ENCODE measurements at places on chromosomes 12 and 14.

DNA sequence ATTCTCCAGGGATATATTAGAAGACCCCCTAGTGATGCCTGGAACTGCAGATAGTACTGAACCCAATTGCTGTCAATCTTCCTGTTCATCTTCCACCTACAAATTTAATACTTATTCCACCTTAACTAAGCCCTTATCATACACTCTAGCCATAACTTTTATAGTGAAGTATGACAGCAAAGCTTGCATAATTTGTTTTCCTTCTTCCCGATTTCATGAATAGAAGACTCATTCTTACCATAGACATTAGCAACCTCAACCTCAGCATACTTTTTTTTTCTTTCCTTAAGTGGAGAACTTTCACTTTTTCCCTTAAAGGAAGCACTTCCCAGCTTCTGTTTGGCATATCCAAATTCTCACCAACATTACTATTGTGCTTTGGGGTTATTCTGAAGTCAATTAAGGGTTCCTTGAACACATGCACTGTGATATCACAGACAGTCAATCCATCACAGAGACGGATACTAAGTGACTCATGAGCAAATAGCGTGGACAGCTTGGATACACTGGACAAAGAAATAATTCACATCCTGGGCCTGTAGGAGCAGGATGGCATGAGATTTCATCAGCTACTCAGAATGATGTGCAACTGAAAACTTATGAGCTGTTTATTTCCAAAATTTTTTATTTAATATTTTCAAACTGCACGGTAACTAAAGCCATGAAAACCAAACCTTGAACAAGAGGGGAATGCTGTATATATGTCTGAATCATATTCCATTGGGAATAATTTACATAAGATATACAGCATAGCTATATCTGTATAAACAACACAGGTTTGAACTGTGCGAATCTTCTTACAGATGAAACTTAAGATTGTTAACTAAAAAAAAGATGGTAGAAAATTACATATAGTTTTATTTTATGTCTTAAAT lies 63.9 kb downstream of the SYT1 start:
- peak; percentile 64 for DNase-seq

GRCh38 chr12:103279444-103279843 lies 216.3 kb downstream of the C12orf42 start:
- no peak for DNase-seq

DNA sequence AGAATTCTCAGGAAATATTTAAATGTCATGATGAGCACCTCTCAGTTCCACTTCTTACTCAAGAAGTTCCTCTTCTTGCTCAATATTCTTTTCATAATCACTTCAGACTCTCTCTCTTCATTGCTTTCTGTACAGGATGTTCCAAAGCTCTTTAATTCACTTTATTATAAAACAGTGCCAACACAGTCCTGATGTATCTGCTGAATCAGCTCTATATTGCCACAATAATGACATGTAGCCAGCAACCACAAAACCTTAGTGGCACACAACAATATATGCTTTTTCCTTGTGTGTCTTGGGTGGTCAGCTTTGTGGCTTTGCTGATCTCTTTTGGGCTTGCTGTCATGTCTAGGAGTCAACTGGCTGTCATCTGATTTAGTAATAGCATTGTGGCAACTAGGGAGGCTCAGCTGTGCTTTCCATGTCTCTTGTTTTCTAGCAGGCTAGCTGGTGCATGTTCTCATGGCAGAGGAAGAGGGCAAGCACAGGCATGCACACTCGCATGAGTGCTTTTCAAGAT lies 52.8 kb upstream of the SLC2A13 start:
- no peak for DNase-seq

DNA sequence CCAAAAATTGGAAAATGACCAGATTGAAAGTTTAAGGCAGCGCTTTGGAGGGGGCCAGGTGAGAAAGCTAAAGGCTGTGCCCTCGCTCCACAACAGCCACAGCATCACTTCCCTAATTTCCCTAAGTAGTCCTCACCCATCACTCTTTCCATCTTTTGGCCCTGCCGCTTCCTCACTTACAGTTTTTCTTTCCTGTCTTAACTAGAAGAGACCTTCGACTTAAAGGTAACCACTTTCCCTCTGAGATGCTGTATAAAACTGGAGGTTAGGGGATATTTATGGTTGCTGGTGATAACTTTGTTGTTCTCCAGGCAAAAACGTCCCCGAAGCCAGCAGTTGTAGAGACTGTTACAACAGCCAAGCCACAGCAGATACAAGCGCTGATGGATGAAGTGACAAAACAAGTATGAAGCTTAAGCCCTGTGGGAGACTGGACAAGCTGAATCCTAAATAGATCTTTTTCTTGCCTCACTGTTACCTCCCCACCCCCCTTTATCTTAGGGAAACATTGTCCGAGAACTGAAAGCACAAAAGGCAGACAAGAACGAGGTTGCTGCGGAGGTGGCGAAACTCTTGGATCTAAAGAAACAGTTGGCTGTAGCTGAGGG lies 4.3 kb downstream of the DDIT3 start:
- no peak for DNase-seq

DNA sequence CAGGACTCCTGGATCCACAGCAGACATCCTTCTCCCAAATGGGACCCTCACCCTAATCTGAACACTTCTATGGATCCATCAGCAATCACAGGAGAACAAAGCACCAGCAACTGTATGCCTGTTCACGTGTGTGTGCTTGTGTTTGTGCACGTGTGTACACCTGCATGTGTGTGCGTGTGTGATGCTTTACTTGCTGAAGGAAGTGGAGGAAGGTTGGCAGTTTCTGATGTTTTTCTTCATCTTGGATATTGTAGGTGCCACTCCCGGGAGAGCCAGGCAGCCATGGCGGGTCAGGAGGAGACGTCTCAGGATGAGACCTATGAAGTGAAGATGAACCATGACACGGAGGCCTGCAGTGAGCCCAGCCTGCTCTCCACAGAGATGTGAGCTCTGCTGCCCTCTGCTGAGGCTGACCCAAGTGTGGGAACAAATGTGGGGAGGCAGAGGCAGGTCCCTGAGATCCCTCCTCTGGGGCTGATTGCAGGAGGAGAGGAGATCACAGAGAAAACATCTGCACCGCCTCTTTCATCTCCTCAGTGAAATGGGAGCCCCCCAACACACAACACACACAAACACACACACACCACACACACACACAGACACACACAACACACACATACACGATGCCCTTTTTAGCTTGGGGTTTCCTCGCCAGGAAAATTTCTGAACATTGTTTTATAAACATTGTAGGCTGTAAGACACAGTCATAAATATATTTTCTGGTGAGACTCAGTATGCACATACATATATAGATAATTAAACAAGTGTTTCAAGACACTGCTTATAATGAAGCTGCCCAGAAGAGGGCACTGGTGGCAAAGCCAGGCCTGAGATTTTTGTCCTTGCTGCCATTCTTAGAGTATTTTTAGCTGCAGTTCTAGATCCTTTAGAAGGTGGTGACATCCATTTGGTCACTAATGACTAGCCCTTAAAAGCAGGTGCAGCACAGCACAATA lies 112.2 kb upstream of the FKBP4 start:
- DNase-seq: peak; percentile 71

DNA sequence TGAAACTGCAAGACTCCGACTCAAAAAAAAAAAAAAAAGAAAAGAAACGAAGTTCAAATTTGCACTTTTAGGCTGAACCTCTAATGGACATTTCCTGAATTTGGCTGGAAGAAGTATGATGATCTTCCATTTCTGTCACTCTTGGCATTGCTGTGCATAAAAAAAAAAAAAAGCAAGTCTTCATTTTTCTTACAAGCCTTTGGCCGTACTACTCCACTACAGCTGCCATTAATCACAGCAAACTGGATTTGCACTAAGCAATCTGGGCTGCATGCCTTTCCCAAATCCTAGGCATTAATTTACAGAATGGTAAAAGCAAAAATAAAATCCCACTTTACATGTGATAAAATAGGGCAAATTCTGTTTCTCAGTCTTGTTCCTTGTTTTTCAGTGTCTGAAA lies 7.1 kb downstream of the CSRP2 start:
- no peak for DNase-seq

GRCh38 chr14:51657762-51658161 lies 6.1 kb downstream of the FRMD6 start:
- no peak for DNase-seq

GRCh38 chr12:71276541-71276940 lies 118.7 kb upstream of the TSPAN8 start:
- DNase-seq: no peak

DNA sequence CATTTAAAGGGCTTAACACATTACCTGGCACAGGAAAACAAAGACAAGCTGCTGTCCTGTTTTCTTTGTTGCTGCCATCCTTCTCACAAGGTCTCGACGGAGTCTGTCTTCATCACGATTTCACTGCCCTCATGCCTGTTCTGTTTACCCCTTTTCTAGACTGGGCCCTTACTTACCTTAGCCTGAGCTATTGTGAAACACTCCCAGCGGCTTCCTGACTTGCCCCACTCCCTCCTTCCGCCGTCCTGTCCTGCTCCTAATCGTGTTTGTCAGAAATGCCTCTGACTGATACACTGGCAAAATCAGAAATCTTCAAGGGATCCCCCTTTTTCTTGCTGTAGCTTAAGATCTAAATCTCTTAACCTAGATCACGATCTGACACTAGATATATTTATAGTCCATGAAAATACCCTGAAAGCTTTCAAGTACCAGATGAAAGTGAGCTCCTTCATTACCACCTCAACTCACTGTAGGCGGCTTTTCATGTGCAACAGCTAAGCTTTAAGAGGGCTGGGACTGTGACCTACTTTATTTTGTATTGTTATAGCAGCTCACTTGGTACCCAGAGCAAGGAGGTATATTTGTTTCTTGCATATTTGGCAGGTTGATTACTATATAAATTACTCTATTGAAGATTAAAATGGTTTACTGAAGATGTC lies 32.1 kb downstream of the TECPR2 start:
- no peak for DNase-seq

DNA sequence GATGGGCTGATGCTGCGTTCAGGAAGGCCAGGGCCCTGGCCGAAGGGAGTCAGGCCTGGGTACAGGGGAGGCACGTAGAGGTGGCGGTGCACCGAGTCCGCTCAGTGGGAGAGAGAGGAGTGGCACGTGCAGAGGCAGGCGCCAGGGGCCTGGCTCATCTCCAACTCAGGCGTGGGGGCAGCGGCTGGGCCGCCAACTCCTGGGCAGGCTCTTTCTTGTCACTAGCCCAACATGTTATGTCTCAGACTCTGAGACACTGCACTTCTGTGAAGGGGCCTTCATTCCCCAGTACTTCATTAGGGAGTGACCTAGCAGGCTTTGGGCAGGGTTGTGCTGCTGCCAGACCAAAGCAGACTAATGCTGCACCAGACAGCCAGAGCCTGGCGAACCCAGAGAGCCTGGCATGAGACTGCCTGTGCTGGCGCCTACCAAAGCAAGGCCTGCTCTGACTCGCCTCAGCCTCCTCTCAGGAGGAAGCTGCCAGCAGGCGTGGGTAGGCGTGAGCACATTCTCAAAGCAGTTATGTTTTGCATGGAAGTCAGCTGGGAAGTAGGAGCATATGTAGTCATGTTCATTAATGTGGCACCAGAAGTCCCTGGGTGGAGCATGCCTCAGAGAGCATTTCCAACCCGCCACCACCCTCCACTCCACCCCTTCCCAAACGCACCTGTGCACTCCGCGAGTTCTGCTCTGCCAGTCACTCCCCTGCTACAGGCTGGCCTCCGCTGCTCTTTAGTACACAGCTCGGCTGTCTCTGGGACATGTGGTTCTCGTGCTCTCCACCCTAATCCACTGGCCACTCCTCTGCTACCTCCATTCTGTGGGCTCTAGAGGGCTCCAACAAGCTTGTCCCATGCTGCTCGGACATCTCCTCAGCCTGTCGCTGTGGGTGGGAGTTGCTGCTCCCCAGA lies 9.7 kb downstream of the CKB start:
- DNase-seq: peak; percentile 54

DNA sequence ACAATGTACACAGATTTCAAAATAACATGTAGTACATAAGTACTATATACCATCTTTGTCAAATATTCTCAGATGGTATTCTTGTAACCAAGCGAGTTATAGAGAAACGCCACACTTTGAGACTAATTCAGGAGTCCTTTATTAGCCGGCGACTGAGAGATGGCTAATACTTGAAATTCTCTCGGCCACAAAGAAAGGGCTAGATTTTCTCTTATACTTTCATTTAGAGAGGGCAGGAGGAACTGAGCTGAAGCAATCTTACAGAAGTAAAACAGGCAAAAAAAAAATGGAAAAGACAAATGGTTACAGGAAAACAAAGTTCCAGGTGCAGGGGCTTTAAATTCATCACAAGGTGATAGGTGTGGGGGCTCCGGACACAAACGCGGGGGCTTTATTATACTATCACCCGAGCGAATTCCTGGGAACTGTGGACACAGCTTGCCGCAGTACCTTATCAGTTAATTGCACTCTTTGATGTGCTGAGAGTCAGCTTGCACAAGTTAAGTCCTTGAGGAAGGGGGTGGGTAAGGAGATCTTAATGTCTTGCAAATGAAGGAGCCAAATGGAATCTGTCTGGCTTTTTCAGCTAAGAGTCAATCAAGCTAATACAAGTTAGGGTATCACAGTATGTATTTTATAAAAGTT lies 382.3 kb downstream of the KCNH5 start:
- DNase-seq: peak; percentile 31

- DNase-seq: no peak
Measured at GRCh38 chr12:60191676-60192359, 596.0 kb downstream of the SLC16A7 start.

DNA sequence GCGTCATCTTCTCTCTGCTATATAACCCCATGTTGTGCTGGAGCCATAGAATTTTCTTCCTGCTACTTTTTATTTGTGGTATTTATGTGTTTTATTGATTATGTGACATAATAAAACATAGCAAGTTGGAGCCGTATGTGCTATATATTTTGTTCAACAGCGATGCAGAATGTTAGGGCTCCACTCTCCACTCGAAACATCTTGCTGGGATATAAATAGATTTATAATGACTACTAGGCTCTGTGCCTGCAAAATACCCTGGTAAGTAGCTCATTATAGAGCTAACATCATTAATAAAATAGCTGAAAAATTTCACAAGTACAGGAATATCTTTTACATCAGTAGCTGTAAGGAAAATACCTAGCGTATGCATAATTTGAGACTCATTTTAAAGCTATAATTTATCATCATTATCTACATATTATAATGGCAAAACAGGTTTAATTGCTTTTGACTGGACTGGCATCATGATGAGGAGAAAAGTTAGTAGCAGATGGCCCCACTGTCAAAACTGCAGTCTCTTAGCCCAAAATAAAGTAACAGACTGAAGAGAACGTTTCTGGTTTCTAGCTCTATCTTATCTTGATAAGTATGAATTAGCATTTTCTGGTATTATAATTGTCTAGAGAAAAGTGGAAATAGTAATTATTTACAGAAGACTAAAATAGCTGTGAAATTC lies 263.0 kb downstream of the NEDD1 start:
- no peak for DNase-seq

- DNase-seq: no peak
Measured at GRCh38 chr12:102874819-102875218, 42.2 kb downstream of the PAH start.

- DNase-seq: no peak
Measured at GRCh38 chr14:81093651-81094050, 127.1 kb downstream of the GTF2A1 start.

Measured in A673 (cell line).